ENCODE measurements at places on chromosomes 13 and 19.

- no peak for DNase-seq
Measured at GRCh38 chr19:1053176-1054101, 13.5 kb upstream of the ARHGAP45 start.

DNA sequence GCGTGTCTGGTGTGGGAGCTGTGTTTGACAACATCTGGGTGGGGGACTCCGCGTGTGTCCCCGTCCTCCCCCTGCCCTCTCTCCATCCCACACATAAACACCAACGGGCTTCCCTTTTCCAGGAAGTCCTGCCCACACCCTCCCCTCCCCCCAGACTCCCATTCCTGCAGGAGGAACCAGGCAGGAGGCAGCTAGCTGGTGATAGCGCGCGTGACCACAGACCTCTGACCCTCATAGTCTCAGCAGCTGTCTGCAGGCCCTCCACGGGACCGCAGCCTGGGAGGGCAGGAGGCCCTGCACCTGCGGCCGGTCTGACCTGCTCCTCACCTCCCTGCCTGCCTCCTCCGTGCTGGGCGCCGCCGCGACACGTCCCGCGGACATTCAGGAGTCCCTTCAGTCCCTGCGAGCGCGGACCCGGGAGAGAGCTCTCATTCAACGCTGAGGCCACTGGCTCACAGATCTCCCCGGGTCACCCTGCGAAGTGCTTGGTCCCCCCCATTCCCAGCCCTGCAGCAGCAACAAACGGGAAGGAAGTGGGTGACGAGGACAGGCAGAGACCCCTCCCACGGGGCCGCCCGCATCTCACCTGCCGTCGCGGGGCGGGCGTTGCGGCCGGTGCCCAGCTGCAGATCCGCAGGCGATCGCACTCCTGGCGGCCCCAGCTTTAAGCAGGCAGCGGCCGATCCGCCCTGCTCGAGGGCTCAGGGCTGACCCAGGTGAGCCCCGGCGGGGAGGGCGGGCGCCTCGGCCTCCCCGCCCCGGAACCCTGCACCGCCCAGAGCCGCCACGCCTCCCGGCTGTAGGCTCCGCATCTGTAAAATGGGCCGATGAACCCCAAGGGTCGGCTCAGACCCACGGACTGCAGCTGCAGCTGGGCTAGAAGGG, 1.1 kb upstream of the ACP5 start:
- DNase-seq, result no peak

- DNase-seq, result no peak
Measured at GRCh38 chr19:29623726-29624488, 17.8 kb downstream of the POP4 start.

DNA sequence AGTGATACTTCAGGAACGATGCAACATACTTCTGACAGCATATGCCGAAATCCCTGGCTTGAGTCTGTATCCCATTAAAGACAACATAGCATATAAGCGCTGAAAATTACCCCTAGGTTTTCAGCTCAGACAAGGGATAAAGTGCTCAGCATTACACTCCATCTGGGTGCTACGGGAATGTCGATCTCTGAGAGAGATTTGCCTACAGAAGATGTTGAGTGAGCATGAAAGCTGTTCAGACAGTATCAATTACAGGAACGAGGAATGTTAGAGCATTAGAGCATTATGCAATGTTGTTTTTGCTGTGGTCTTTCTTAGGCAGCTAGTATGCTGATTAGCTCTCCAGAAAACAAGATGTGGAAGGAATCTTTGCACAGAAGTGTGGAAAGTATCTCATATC, 484.5 kb downstream of the LIG4 start:
- no peak for DNase-seq

- DNase-seq, result no peak
Measured at GRCh38 chr13:110572778-110573118, 11.2 kb upstream of the RAB20 start.

DNA sequence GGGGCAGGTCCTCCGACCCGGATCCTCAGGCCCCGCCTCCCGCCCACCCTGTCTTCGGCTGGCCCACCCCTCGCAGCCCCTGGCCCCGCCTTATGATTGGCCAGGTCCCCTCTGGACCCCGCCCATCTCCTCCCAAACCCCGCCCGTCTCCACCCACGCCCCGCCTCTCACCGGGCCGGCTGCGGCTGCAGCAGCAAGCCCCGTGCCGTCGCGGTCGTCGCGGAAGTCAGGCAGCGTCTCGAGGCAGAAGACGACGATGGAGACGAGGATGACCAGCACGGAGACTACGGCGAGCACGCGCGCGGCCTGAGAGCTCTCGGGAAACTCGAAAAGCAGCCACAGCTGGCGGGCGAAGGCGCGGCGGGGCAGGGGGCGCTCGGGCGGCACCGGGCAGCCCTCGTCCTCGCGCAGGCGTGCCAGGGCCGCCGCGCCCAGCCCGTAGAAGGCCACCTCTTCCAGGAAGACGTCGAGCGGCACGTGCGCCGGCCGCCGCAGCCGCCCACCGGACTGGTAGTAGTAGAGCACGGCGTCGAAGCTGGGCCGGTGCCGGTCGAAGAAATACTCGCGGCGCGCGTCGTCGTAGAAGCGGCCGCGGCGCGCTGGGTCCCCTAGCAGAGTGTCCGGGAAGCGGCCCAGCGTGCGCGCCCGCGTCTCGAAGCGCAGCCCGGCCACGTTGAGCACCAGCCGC, 495 bp downstream of the KCNA7 start:
- DNase-seq, result no peak

DNA sequence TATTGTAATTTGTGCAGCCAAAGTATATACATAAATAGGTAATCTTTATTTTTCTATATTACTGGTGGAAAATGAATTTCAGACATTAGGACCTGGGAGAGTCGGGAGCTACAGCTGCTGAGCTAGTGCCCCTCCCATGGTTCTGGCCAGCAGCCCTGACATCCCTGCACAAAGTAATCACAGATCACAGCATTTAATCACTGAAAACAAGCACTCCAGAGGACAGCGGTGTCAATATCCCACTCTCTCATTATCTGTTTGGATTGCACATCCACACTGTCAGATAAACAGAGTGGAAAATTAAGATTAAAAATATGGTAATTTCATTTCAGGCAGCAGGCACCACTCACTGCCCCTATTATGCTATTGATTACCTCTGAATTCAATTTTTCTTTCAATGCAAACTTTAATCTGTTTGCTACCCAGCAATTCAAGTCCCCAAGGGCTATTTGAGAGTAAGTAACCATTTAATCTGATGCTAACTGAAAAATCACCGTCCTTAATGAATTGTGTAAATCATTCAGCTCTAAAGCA, 254.1 kb upstream of the SOX21 start:
- DNase-seq, result no peak

DNA sequence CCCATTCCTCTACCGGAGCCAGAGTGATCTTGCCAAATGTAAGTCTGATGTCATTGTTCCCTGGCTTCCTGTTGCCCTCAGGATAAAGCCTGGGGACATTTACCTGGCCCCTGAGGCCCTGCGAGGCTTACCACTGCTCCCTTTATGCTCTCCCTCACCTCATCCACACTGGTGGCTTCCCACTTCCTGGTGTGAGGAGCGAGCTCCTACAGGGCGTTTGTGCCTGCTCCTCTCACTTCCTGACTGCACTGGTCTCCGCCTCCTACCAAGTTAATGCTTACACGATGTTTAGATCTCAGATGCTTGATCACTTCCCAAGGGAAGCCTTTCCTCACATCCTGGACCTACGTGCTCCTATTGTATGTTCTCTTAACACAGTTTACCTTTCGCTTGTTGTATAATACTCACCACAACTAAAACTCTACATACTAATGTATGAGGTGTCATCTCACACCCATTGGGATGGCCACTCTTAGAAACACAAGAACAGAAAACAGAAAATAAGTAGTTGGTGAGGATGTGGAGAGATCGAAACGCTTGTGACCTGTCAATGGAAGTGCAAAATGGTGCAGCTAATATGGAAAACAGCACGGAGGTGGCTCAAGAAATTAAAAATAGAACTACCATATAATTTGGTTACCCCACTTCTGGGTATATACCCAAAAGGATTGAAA, 177.6 kb downstream of the SHISA2 start:
- DNase-seq, result no peak

Data from cerebellar nuclear complex (tissue), 1 donor.